ENCODE measurements at places on chromosomes 7 and 10.
A peak's percentile ranks its signal among the peaks of the same experiment; 100 is the strongest.

GRCh38 chr10:126569513-126570244, 100.8 kb downstream of the C10orf90 start:
- peak; percentile 44 for ATAC-seq

GRCh38 chr10:127135844-127136577, 60.4 kb downstream of the INSYN2A start:
- ATAC-seq, result no peak

- ATAC-seq, result no peak
Observed at GRCh38 chr7:66221442-66221841, 16.3 kb downstream of the TPST1 start.

- ATAC-seq, result no peak
Observed at GRCh38 chr7:149285603-149286002, 23.6 kb downstream of the ZNF783 start.

- no peak for ATAC-seq
Observed at GRCh38 chr7:84916161-84916560, 270.7 kb downstream of the SEMA3D start.

GRCh38 chr7:90209776-90210175, 1.8 kb upstream of the STEAP2 start:
- no peak for ATAC-seq

GRCh38 chr10:49173201-49173772, 14.9 kb downstream of the TMEM273 start:
- ATAC-seq, result no peak

DNA sequence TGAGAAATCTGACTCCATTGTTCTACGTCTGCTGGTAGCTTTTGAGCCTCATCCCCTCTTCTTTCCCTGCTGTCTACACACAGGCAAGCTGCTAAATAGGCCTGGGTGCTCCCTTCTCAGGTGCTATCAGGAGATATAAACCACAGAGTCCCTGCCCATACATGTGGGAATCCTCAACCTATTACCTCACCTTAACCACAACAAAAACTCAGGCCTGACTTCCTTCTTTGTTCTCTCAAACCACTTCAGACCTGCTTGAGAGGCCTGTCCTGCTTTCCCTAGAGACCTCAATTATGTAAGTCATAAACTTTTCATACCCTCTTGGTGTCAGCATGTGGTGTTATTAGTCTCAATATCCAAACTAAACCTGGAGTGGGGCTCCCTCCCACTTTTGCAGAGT, 75.0 kb upstream of the MAGI2 start:
- ATAC-seq, result peak; percentile 50

DNA sequence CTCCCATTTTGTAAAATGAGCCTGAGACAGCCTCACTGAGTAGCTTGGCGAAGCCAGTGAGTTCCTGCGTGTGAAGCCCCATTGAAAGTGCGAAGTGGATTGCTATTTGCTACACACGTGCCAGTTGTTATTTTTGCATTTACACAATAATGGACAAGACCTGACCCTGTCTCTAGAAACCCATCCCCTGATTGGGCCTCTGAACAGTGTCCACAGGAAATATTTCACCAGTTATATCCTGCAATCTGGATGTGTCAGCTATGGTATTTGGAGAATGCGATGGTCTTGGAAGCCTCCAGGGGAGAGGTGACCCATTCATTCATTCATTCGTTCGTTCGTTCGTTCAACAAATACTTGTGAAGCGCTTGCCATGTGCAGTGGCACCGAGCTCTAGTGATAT, 37.1 kb downstream of the COL13A1 start:
- no peak for ATAC-seq

DNA sequence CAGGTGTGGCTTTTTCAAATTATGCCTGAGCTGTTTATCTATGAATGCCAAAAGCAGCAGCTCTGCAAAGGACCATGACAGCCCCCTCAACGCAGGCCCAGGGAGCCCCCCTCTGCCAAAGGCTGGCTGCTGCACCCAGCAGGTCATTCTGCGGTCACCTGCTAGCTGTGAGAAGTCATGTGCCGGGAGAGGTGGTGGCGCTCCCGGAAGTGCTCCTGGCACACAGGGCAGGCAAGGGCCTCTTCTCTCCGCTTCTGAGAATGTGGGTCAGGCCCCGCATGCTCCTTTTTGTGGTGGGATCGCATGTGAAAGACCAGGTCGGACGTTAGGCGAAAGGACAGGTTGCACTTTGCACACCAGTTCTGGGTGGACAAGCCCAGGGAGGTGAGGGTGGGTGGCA, 16.4 kb downstream of the ZNF488 start:
- no peak for ATAC-seq

GRCh38 chr10:48251525-48252353, 22.8 kb downstream of the FRMPD2 start:
- ATAC-seq, result peak; percentile 72

DNA sequence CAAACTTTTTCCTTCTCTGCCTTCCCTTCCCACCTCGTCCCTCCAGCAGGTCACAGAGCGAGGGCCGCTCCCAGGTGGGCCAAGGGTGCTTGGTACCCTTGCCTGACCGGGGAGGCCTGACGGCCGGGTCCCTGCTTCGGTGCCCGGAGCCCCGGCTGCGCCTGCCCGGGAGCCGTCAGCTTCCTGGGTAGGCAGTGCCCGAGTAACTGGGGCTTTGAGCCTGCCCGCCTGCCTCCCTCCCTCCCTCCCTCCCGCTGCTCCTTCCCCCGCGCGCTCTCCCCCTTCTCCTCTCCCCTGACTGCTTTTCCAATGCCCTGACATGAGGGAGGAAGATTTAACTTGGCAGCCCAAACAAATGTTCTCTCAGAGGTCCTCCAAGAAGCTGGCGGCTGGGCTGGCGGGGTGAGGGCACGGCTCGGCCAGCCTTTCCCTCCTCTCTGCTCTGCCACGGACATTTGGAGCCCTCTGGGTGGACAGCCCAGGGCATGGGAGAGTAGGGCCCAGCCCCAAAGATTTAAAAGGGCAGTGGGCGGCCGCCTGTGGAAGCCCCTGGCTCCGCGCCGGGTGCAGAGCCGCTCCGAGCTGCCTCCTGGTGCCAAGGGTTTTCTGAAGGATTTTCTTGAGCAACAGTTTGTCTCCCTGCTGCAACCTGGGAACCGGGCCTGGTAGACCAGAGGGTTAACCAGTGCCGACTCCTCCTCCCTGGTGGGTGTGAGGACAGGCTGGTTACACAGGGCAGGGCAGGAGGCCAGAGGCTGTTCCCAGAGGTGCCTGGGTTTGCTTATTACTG, 2.0 kb downstream of the ZMIZ1 start:
- ATAC-seq, result peak; percentile 79

DNA sequence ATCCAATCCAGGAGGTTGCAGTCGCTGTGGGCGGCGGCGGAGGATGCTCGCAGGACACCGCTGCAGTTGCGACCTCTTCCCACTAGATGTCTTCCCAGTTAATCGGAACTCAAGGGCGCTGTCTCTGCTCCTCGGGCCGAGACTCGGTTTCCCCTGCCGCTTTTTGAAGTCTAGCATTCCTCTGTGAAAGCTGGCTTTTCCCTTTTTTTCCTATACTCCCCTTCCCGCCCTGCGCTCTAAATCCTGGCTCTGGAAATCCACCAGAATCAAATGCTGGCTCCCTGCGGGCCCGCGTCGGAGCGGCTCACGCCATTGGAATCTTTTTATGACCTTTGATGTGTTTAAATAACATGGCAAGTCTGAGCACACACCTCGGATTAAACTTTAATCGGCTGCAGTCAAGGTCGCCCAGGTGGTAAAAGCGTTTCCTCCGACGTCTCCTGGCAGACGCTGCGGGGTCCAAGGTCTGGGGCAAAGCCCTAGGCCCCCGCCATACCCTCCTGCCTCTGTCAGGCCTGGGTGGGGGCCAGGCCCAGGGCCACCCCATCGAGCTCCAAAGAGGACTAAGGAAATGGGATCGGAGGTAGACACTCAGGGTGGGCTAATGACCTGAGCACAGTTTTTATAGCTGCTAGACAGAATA, 10.7 kb upstream of the HOXA13 start:
- peak; percentile 63 for ATAC-seq

DNA sequence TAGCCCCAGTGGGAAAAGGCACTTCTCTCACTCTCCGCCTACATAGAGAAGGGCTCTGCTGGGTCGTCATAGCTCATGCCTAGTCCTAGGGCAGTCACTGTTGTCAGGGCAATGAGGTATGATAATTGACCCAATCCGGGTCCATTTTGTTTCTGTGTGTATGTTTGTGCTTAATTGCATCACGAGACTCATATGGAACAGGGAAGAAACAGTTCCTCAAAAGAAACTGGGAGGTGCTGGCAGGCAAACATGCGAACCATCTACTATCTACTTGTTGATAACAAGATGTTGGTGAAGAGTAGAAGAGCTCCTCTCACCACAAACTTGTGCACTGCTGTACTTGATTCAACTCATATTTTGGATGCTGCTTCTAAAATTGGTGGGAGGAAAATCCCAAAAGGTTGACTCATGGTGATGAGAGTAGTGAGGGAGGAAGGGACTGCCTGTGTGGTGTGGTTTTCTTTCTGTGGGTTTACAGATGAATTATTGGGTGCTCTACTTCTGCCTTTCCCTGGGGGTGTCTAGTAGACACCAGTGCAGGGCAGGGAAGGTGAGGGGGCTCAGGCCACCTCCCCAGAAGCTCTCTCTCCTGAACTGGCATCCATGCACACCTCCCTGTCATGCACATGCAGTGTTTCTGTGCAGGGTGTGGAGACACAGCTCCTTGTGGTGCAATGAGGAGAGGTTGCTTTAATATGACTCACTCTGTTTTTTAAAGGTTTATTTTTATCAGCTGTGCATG, 29.4 kb downstream of the LSMEM1 start:
- peak; percentile 77 for ATAC-seq
